ENCODE measurements at places on chromosomes 3 and 15. TPM values are rescaled to one million over a fixed set of nuclear protein-coding genes. Genes with fewer than 3 reads are reported as not detected.
A peak's percentile ranks its signal among the peaks of the same experiment; 100 is the strongest.

DNA sequence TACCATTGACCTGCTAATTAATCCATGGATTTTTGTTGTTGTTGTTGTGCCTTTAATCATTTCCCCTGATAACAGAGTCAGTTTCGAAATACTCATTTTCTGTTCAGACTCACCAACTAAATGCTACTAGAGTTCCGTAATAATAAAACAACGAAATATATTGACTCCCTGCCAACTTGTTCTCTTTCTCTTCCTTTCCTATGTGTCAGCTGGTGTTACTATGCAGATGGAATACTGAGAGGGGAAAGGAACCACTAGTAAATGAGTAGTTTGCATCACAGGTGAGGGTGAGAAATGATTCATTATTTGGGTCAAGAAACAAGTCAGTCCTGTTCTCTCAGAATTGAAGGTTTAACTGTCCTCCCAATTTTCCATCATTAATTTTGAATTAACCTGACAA is 1027.3 kb downstream of the TUSC7 start:
- no peak for DNase-seq
- H3K4me1 ChIP-seq = peaks cover 52% of the 10 kb centered on the region
- H3K36me3 ChIP-seq = no peaks in the 10 kb centered on the region
- no peak overlapping the region for H3K27ac ChIP-seq
- no peak overlapping the region for H3K4me3 ChIP-seq
- H3K27me3 ChIP-seq = no peaks in the 10 kb centered on the region

DNA sequence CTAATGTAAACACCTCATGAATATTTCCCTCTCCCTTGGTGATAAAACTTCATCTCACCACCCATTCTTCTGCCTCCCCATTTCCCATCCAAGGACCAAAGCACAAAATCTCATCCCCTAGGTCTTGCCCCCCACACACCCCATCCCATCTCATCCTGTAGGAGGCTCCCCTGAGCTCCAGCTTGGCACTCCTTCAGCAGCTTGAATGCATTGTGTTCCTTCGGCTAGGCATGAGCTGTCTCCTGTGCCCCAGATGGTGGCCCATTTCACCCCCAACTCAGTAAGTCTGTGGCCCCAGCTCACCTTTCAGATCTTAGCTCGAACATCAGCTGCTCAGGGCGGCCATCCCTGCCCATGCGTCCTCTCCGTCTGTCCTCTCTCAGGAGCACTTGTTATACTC is 203.6 kb upstream of the NR2F2 start:
- no peak for DNase-seq
- H3K27ac ChIP-seq = no peak overlapping the region
- H3K36me3 ChIP-seq = no peaks in the 10 kb centered on the region
- H3K27me3 ChIP-seq = no peaks in the 10 kb centered on the region

DNA sequence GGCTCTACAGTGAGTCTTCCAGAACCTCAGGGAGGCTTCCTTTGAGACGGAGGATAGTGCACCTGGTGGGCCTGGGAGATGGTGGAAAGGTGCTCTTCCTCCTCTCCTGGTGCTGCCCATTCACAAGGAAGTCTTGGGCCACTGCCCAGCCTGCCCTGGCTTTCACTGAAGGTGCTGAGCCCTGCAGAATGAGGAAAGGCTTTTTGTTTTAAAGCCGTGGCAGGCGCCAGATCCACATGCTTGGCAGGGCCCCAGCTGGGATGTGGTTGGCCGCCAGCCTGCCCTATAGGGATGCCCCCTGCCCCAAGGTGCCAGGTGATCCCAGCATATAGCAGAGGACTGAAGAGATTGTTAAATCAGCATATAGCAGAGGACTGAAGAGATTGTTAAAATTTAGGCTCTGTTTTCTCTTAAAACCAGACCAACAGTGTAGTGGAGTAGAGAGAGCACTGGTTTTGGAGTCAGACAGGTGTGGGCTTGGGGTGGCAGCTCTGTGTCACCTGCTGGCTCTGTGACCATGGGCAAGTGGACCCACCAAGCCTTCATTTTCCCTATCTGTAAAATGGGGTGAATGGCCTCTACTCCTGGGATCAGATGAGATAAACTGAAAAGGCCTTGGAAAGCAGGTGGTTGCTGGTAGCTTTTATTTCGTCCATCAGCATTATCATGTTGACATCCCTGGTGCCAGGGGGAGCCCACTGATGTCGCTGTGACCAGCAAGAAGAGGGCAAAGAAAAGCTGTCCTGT is 53.3 kb downstream of the SLC6A6 start:
- H3K4me3 ChIP-seq = no peak overlapping the region
- peaks cover 58% of the 10 kb centered on the region for H3K4me1 ChIP-seq
- H3K27ac ChIP-seq = no peak overlapping the region
- H3K36me3 ChIP-seq = peaks cover 13% of the 10 kb centered on the region

DNA sequence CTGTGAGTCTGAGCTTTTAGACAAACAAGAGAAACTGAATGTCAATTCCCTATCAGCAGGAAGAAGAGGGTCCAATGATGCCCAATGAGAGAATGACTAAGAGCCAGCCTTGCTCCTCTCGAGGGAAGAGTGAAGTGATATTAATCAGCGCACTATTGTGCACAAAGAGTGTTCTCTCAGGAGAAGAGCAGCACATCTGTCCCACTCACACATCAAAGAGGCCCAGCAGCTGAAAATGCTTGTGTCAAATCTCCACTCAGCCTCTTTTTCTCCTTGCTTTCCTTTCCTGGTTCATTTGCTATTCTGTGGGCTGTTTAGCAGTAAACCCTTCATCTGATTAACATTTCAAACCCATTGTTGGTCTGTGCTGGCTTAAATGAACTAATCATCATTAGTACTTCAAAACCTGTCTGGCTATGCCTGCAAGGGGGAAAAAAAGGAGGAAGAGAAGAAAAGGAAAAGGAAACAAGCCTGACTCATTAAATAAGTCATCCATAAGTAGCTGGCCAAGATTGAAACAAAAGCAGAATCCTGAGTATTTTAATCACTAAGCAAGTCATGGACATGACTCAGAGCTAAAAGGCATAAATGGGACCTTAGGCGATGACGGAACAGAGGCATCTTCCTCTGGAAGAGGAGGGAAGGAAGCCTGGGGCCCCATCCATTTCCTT is 912.7 kb downstream of the TUSC7 start:
- peak overlapping the region; percentile 2 for H3K27ac ChIP-seq
- H3K4me3 ChIP-seq = no peak overlapping the region
- no peaks in the 10 kb centered on the region for H3K36me3 ChIP-seq
- no peak for DNase-seq
- H3K4me1 ChIP-seq = peaks cover 7% of the 10 kb centered on the region
- H3K27me3 ChIP-seq = peaks cover 2% of the 10 kb centered on the region

- no peak overlapping the region for H3K4me3 ChIP-seq
- H3K36me3 ChIP-seq = peaks cover 2% of the 10 kb centered on the region
- H3K27ac ChIP-seq = no peak overlapping the region
- no peak for DNase-seq
Observed at GRCh38 chr3:119333773-119334509, 39.8 kb downstream of the ARHGAP31 start.

The OR5K2 gene
- total RNA-seq = not detected

The SPTBN5 gene
- total RNA-seq = 2.2 TPM

The GASK1A gene
- not detected for total RNA-seq

Data from chondrocyte (in vitro differentiated cells).